ENCODE measurements at places on chromosomes 12 and 14. TPM values are rescaled to one million over a fixed set of nuclear protein-coding genes. Genes with fewer than 3 reads are reported as not detected.

The DNAJC22 gene
- 36.0 TPM for total RNA-seq

The KLRC2 gene
- total RNA-seq, result not detected

The PPP1R3E gene
- 8.4 TPM for total RNA-seq

The ACVRL1 gene
- not detected for total RNA-seq

The TMEM63C gene
- 1.6 TPM for total RNA-seq

The RNASE3 gene
- total RNA-seq, result not detected

The SUSD6 gene
- total RNA-seq, result 21.0 TPM

The GUCY2C gene
- 1.2 TPM for total RNA-seq

The ERP27 gene
- 22.8 TPM for total RNA-seq

GRCh38 chr12:94150240-94151121 is 2.1 kb downstream of the PLXNC1 start:
- no peak for DNase-seq

GRCh38 chr12:117100251-117100650 is 1.0 kb upstream of the TESC start:
- DNase-seq, result no peak

DNA sequence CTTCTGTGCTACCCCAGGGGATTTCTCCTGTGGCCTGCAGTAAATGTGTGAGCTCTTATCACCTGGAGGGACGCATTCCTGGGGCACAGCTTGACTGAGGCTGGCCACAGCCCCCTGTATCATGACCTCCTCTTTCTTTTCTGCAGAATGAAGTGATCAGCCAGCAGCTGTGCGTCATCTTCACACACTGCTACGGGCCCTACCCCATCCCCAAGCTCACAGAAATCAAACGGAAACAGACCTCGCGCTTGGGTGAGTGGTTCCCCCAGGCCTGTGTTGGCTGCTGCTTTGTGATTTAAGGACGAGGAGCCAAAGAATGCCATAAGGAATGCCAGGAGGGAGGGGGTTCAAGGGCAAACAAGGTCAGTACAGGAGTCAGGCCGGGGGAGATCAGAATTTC is 50.5 kb upstream of the PWP1 start:
- DNase-seq, result no peak

GRCh38 chr12:19869413-19869812 is 430.1 kb downstream of the AEBP2 start:
- DNase-seq, result no peak

GRCh38 chr12:32118806-32119205 is 12.2 kb downstream of the BICD1 start:
- no peak for DNase-seq

- no peak for DNase-seq
Observed at GRCh38 chr12:58725400-58726105, 194.8 kb downstream of the LRIG3 start.

DNA sequence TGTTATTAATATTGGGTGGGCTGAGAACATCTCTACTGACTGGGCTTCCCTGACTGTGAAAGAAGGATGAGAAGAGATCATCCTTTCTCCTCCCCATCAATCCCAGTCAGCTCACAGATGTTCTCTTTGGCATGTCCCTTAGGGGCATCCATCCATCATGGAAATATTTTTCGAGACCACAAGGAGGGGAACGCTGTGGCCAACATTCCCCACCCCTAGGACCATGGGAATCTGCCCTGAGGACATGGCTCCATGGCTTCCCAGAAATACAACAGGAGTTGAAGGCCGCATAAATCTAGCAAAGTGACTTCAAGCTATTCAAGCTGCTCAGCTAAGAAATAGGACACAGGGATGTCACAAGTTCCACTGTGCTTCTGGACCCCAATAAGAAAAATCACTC is 456.8 kb downstream of the MED13L start:
- DNase-seq, result no peak

DNA sequence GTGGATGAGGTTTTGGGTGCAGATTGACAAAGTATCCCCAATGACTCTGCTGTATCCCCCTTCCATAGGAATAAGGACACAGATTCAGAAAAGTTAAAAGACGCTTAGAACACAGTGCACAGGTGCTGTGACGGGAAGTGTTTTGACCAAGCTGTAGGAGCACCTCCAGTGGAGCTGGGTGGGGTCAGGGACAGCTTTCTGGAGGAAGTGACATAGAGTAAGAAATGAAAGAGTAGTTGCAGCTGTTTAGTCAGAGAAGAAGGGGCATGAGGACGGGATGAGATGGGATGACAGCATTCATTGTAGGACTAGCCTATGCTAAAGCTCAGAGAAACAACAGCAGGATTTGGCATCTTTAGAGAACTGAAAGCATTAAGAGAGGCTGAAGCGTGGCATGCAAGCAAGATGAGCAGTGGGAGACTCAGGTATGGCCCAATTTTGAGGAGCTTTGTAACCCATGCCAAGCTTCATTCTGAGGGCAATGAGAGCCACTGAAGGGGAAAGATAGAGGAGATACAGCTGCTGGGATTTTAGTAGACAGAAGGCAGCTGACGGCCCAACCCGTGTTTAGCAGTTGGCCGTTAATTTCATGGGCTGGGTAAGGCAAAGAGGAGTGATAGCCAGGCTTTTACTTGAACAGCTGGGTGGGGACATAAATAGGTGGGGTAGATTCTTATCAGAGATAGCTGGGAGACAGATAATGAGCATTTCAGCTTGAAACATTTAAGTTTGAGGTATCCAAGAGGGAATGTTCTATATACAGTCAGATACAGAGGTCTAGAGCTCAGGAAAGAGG is 131.8 kb upstream of the KRAS start:
- DNase-seq, result no peak

- DNase-seq, result no peak
Observed at GRCh38 chr14:76081642-76082041, 70.1 kb upstream of the GPATCH2L start.

DNA sequence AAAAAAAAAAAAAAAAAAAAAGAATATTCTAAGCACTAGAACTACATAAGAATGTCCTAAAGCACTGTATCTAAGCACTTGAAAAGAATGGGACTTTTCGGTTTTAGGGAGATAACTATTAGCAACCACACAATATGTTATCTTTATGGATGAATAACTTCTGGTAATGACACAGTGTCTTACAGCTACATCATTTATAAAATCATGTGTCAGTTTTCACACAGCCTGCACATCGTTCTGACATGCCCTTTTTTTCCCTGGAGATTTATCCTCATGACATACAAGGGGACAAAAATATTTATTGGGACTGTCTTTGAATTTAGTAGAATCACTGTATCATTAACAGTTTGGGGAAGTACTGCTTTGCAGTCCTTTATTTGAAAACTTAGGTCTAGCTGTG is 17.3 kb downstream of the TMEM19 start:
- DNase-seq, result no peak

DNA sequence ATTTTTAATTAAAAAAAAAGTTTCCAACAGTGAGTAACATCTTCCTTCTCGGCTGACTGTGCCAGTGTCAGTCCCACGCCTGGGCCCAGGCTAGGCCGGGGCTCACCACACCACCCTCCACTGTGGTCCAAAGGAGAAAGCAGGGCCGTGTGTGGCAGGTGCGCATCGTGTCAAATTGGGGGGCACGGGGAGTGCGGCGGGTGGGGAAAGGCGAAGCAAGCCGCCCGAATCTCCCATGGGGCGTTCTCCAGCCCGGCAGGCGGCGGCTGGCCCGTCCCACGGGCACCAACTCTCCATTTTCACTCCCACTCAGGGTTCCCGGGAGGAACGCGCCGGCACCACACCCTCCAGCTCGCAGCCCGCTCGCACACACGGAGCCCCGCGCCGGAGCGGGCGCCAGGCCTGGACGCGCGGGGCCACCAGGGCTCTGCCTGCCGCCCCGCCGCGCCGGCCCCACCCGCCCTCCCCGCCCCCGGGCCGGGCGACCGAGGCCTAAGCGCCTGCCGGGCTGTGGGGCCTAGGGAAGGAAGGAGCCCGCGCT is 604 bp downstream of the EEA1 start:
- DNase-seq, result no peak
